ENCODE measurements at places on chromosomes 5 and 9.

DNA sequence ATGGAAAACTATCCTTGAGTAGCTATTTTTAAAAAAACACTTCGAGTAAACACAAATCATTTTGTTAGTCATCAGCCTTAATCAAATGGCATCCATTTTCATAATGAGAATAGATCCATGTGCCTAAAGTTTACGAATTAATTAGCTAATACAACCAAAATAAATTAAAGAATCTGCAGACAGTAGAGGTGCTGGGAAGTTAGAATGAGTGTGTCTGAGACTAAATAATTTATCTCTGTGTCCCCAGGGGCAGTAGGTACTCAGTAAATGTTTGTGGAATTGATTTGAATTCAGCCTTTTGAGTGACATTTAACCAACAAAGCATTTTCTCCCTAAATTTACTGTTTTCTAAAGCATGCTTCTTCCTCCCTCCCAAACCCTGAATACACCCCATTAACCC lies 18.6 kb downstream of the TNFSF15 start:
- no peak for DNase-seq

GRCh38 chr5:410911-411517 lies 32.0 kb upstream of the EXOC3 start:
- DNase-seq, result no peak

GRCh38 chr5:61331407-61332357 lies at the start of gene ZSWIM6:
ZSWIM6 (plus strand) TSS chr5:61332258; CDS start chr5:61332273, 15 bp downstream.
- peak; percentile 98 for DNase-seq

- no peak for DNase-seq
These were observed 3.6 kb downstream of the CEP78 start for GRCh38 chr9:78239506-78239905.

- no peak for DNase-seq
These were observed 274.8 kb upstream of the ADRA1B start for GRCh38 chr5:159641371-159642039.

DNA sequence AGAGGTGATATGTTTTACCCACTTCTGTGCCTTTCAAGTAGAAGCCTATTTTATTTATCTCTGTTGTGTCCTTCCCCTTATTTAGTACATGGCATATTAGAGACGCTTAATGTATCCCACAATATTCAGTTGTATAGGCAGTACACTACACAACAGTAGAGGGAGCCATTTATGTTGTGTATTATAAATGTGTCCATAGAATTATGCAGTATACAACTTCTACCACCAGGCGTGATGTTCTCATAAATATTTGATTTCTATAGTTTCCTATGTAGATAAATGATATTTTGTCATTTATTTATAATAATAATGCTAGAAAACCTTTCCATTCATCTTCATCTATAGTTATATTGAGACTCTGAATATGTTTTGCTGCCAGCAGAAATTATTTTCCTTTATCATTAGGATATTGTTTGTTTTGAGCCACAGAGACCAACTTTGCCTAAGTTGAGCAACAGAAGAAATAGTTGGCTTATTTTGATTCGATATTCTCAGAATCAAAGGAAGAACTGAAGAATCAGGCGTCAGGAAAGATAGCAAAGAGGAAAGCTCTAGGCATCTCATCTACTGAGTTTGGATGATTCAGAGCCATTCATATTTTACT lies 81.7 kb downstream of the ADAMTS19 start:
- DNase-seq, result peak; percentile 5

- DNase-seq, result no peak
These were observed 360.8 kb downstream of the HCN1 start for GRCh38 chr5:45335346-45335745.

- DNase-seq, result no peak
These were observed 35.6 kb downstream of the TTC39B start for GRCh38 chr9:15271403-15271802.

GRCh38 chr5:135193213-135194125 lies 159.4 kb upstream of the PITX1 start:
- DNase-seq, result no peak

DNA sequence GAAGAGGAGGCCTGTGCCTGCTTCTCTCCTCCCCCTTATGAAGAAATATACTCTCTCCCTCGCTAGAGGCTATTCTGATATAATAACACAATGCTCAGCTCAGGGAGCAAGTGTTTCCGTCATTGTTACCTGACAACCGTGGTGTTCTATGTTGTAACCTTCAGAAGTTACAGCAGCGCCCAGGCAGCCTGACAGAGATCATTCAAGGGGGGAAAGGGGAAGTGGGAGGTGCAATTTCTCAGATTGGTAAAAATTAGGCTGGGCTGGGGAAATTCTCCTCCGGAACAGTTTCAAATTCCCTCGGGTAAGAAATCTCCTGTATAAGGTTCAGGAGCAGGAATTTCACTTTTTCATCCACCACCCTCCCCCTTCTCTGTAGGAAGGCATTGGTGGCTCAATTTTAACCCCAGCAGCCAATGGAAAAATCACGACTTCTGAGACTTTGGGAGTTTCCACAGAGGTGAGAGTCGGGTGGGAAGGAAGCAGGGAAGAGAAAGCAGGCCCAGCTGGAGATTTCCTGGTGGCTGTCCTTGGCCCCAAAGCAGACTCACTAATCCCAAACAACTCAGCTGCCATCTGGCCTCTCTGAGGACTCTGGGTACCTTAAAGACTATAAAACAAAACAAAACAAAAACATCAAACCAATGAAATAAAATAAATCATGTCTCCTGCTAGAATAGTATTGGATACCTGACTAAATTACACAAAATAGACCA lies 1.3 kb downstream of the TMEM174 start:
- DNase-seq, result no peak

GRCh38 chr5:77418601-77419581 lies 73.2 kb downstream of the WDR41 start:
- no peak for DNase-seq

- no peak for DNase-seq
These were observed 230.8 kb downstream of the AGTPBP1 start for GRCh38 chr9:85510830-85511504.

- DNase-seq, result no peak
These were observed 12.3 kb upstream of the STING1 start for GRCh38 chr5:139494832-139495231.

- no peak for DNase-seq
These were observed 333.5 kb downstream of the EFNA5 start for GRCh38 chr5:107337281-107337680.

- DNase-seq, result no peak
These were observed 333.5 kb upstream of the ACTBL2 start for GRCh38 chr5:57816108-57816507.

GRCh38 chr9:132231019-132231701 lies 69.3 kb downstream of the NTNG2 start:
- DNase-seq, result peak; percentile 26

DNA sequence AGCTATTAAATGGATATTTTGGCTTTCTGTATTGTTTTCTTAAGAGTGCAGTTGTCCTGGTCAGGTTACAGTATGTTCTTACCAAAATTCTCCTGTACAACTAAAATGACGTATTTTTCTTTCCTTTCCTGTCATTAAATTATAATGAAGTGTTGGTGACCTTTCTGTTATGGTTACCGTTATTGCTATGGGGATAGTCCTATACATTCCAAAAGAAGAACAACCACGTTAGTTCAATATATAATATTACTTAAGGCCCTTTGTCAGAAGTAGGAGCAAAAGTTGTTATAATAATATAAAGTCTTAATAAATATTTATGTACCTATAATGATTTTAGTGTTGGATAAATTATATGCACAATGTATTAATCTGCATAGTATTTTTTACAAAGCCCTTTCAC lies 82.4 kb upstream of the NREP start:
- no peak for DNase-seq

- no peak for DNase-seq
These were observed 14.6 kb downstream of the RECK start for GRCh38 chr9:36051317-36051716.

- no peak for DNase-seq
These were observed 52.4 kb upstream of the PHYKPL start for GRCh38 chr5:178284996-178285395.

DNA sequence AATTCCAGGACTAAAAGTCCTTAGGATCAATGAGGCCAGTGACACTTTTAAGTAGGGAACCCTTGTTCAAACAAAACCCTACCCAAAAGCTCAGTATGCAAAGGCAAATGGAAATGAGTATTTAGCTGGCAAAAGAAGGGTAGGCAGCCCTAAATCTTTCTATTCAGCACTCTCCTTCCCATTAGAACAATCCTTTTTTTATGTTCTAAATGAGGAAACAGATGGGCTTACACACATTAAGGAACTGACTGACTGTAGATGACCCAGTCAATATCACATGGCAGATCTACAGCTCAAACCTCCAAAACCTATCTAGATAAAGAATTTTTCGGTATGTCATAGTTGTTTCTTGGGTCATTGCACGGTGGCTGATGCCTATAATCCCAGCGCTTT lies 7.2 kb downstream of the CSNK1A1 start:
- no peak for DNase-seq

GRCh38 chr9:21854594-21854993 lies 52.2 kb downstream of the MTAP start:
- no peak for DNase-seq

- no peak for DNase-seq
These were observed 211.8 kb downstream of the FANCC start for GRCh38 chr9:95105519-95106287.

DNA sequence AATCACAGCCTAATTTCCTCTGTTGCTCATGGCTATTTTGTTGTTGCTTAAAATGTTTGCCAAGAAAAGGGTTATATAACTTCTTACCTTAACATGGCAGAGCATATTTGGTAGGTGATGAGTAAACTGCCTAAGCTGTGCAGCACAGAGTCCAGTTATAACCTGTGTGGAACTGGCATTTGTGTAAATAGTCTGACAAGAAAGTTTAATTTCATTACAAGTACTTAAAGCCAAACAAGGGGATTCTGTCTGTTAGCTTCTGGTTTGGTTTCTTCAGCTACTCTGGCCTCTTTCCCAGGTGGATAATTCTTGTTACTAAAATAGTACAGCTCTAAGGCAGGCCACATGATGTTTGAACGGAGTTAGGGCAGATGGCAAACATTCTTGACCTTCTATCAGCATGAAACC lies 72.2 kb downstream of the PTCD2 start:
- no peak for DNase-seq

DNA sequence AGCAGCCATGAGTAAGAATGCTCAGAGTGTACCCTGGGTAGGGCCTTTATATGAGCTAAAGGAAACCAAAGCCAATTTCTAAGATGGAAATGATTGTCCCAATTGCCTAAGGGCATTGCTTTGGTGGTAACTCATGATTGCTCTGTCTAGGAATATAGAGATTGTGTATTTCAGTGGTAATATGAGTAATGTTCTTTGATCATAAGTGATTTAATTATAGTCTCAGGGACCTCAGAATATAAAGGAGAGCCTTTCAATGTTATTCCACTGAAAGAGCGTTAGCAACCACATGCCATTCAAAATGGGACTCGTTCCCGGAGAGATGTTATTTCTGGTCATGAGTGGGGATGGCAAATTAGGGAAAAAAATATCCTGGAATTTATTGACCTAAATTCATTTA lies 340.5 kb downstream of the ARHGEF28 start:
- DNase-seq, result no peak

- no peak for DNase-seq
These were observed 59.5 kb downstream of the ERMP1 start for GRCh38 chr9:5773324-5773999.

GRCh38 chr9:68949271-68950000 lies 64.5 kb downstream of the PRKACG start:
- no peak for DNase-seq

- DNase-seq, result no peak
These were observed 653 bp downstream of the LHX3 start for GRCh38 chr9:136204145-136204805.

- no peak for DNase-seq
These were observed 38.6 kb upstream of the PCSK5 start for GRCh38 chr9:75851917-75852316.

GRCh38 chr5:72108202-72109061 lies 1.2 kb downstream of the MAP1B start:
- DNase-seq, result peak; percentile 51

DNA sequence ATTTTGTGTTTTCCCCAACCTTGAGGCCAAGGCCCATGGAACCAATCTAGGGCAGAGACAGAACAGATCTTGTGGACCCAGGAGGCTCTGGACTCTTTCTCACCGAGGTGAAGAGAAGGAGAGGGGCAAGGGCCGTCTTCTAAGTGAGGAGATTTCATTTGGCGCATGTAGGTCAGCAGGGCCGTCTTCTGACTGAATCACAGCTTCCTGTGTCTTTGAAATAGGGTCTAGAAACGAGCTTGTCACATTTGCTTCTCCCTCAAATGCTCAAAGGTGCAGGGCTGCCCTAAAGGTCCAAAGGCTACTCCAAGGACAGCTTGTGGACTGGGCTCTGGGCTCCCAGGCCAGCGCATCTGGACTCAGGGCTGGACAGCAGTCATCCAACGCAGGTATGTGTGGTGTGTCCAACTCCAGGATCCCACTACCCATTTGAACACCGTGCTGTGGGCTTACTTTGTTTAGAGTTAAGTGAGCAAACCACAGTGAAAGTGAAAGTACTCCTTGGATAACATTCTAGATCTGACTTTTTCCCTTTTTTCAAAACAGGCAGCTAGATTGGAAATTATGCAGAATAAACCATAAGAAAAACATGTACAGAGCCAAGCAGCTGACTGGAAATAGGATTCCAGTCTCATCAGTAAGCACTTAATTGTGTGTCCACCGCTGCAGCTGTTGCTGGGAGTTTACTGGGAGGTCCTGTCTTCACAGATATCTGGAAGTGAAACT lies 357.0 kb downstream of the GADD45G start:
- DNase-seq, result no peak

GRCh38 chr5:155080721-155081120 lies 67.2 kb downstream of the KIF4B start:
- DNase-seq, result no peak

- DNase-seq, result no peak
These were observed 74.5 kb downstream of the HMCN2 start for GRCh38 chr9:130340011-130340410.

DNA sequence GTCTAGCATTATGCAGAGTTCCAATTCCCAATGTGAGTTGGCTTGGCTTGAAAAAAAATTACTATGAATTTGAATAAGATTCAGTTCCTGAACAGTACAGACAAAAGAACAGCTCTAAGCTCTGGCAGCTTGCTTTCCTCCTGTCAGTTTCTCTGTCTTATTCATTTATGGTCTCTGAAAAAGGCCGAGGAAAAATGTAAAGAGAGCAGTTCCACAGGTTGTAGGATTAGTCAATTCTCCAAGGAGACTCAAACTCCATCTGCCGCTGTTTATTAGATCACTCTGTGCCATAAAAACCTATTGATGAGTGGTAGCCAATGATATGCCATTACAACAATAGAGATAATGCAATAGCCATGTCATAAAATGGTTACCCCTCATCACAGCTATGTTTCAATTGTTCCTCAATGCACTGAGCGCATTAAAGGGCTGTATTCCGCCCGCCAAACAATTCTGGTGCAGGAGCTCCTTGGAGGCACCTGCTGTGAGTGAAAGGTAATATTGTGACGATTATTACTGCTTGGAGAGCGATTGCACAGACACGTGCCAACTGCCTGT lies 188.2 kb downstream of the ARRDC3 start:
- DNase-seq, result no peak

GRCh38 chr9:99430301-99430700 lies 208.2 kb downstream of the SEC61B start:
- no peak for DNase-seq
